ENCODE measurements at places on chromosomes 3 and 15.

DNA sequence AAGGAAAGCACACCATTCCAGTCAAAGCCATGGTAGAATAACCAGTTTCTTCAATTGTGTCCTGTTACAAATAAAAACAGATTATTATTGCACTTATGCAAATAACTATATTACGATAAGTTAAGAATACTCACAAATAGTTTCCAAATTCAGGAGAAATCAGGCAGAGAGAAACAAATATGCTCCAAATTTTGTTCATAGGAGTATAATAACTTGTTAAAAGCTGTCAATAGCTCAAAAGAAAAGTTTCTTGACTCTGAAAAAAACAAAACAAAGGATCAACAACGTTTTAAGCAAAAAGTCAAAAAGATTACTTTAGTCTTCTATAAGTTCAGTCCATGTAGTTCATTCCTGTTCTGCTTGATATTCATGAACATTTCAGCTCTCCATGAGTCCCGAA is 59.7 kb upstream of the BDH1 start:
- no peak for DNase-seq

DNA sequence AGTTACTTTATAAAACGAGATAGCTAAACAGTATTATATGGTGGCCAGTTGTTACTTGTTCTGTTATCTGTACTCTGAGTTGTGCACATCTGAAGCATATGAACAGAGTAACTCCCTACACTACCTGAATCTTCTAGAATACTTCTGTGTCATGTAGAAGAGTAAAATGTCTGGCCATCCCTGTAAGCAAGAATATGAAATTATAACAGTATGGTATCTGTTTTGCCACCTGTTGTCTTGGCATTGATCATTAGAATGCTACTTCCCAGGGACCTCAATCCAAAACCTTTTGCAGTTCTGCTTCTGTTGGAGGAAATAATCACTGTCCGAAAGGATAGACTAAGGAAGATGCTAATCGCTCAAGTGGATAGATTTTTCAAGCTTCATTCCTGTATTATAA is 1.9 kb downstream of the TEX9 start:
- DNase-seq: no peak

DNA sequence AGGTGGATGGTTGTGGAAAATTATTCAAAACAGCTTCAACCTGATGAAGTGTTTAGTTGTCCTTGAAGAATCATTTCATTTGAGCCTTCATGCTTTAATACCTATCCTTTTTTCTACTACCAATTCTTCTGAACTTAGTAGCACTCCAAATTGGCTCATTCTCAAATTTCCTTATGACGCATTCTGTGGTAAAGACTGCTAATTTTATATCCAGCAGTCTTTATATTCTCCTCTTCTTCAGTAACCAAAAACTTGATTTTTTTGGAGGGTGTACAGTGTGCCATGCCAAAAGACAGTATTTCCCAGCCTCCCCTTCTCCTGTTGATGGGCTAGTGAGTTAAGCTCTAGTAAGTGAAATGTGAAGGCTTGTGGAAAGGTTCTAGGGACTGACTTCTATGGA is 25.2 kb downstream of the CGNL1 start:
- DNase-seq: no peak

- no peak for DNase-seq
These were observed 20.4 kb downstream of the TGM5 start for GRCh38 chr15:43246261-43246774.

DNA sequence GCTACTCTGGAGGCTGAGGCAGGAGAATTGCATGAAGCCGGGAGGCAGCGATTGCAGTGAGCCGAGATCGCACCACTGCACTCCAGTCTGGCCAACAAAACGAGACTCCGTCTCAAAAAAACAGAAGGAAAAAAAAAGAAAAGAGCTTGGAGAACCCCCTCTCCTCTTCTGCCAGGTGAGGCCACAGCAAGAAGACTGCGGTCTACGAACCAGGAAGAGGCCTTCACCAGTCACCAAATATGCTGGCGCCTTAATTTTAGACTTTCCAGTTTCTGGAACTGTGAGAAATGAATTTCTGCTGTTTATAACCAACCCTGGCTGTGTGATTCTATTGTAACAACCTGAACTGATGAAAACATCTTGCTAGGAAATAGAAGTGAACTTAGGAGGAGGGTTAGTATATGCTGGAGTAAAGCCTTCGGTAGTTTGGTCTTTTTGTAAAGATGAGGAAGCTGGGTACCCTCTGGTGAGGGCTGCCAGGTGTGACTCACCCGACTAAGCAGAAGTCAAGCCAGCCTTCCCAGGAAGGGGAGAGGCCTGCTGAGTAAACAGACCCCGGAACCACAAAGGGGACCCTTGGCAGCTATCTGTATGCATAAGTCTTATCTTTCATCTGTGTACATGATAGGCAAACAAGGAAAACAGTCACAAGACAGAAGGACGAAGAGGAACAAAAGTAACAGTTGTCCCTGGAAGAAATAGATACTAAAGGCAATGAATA is 78.7 kb downstream of the KLF13 start:
- DNase-seq: peak; percentile 30

DNA sequence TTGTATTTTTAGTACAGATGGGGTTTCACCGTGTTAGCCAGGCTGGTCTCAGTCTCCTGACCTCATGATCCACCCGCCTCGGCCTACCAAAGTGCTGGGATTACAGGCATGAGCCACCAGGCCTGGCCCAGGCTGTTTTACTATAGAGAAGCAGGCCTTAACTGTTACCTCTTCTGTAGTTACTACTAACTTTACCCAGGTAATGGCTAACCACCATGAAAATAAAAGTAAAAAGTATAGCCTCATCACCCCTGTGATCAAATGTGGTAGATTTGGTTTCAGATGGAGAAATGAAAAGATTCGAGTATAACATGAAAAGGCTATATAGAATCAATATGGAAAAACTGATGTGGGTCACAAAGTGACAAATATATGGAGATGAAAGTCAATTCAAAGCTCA is 210.1 kb downstream of the CD47 start:
- DNase-seq: no peak

GRCh38 chr3:151398895-151399294 is 14.3 kb upstream of the P2RY12 start:
- DNase-seq: no peak

- DNase-seq: no peak
These were observed 11.1 kb downstream of the ZBTB38 start for GRCh38 chr3:141379250-141379966.

DNA sequence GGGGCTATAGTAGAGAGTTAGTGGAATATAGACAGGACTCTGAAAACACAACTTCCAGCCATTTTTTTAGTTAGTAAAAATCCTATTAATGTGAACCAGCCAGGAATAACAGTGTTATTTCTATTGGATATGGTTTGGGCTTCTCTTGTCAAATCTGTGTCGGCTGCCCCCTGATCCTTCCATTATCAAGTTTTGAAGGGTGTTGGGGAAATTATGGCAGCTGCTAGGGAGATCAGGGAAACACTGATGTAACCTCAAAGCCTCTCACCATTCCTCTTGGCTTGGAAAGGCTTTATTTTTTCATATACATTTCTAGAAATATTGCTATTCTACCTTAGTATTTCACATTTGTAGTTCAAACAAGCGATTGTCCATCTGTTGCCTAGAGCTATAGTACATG is 293.7 kb upstream of the TPRG1 start:
- DNase-seq: no peak

DNA sequence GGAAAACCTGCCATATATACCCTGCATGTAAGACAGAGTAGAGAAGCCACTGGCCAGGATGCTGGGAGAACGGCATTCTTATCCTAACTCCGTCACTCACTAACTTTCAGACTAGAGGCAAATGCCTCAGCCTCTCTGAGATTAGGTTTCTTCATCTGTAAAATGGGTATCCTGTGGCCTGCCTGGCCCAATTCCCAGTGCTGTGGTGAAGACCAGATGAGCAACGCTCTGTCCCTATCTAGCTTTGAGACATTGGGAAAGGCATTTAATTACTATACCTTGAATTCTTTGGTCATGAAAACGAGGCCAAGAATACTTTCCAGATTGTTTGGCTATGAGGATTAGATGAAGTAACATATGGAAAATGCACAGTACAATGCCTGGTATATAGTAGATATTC is 35.9 kb downstream of the CEMIP start:
- DNase-seq: no peak

DNA sequence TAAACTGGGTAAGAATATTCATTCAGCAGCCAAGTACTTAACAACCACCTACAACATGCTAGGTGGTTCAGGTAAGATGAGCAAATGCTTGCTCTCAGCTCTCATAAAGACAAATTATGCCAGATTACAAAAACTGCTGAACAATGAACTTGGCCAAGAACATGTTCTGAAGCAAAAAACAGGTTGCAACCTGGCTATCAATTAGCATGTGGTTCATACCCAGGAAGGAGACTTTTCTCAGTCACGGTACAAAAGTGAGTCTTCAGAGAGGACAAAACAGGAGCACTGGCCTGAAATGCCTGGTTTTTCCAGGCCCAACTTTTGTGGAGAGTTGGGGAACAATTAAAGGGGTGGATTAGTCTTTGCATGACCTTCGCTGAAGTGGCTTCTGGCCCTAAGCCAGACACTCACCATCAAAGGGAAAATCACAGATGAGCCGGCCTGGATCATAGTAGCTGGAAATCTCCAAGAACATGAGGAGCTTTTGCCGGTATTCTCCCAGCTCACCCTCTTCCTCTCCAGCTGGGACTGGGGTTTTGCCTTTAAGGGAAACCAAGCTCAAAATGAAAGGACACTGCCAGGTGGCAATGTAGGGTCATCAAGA is 7.6 kb upstream of the PLA2G4F start:
- DNase-seq: no peak

DNA sequence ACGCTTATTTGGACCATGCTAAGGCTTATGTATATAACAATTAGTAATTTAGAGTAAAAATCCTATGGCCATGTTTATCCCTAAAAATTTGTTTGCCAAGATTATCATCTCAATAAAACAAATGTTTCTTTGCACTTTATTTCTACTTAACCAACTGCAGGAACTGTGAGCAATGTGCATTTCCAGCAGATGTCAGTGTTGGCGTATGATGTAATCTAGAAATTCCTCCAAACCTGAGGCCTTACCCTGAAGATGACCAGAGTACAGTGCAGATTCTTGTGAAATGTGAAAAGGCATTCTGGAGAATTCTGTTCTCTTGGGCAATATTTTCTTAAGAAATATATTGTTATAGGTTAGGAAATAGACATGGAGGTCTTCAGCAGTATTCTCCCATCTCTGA is 205.9 kb downstream of the MBNL1 start:
- DNase-seq: peak; percentile 72

DNA sequence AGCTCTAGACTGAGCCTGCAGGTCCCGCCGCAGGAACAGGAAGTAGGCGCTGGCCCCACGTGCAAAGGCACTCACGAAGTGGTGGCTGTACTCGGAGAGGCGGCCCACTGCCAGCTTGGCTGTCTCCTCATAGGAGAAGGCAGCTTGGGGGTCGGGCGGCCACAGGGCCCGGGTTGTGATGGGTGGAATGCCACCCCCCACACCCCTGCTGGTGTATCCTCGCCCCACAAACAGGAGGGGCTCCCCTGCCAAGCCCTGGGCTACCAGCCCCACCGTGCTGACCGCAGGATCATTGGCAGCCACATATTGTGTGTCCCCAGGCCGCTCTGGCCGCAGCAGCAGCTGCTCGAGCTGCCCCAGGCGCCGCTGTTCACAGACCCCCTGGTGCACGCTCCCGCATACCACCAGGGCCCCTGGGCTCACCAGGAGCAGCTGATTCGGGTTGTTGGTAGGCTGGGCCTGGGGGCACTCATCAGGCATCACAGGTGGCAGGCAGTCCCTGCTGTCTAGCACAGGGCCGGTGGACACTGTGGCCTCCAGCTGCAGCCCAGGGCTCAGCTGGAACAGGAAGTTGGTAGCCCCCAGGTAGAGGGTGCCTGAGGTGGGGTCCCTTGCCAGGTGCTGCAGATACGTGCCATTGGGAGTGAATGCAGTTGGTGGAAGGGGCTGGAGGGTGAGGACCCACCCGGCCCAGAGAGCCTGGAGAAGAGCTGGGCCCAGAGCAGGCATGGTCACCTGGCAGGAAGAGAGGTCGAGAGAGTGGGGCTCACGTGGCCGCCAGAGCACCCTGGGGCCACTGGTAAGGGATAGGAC is 5.8 kb downstream of the PLXNB1 start:
- DNase-seq: no peak

- no peak for DNase-seq
These were observed 119.2 kb downstream of the CORO2B start for GRCh38 chr15:68697711-68698690.

GRCh38 chr3:38139652-38140051 is 1.2 kb downstream of the MYD88 start:
- DNase-seq: no peak

DNA sequence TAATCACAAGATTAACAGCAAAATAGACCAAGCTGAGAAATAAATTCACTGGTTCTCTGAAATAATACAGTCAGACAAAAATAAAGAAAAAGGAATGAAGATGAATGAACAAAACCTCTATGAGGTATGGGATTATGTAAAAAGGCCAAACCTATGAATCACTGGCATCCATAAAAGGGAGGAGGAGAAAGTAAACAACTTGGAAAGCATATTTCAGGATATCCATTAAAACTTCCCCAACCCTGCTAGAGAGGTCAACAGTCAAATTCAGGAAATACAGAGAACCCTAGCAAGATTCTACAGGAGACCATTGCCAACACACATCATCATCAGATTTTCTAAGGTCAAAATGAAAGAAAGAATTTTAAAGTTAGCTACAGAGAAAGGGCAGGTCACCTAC is 649.7 kb upstream of the CBLB start:
- peak; percentile 24 for DNase-seq

GRCh38 chr3:71949442-71949841 is 164.5 kb upstream of the PROK2 start:
- no peak for DNase-seq

DNA sequence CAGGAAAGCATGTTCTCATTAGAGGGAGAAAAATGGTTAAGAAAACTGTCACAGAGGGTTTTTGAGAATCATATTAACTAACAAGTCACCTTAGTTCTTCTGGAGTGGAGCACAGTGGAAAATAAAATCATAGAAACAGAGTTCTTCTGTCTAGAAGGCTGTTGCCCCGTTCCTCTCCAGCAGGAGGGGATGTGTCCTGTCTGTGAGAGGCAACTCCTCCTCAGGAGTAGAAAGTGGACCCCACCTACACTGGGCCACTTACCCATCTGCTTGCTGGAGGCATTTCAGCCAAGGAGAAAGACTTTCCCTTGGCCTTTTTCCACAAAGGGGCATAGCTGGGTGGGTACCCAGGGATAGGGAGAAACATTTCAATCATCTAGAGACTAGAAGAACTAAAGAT is 106.6 kb downstream of the SSR3 start:
- DNase-seq: peak; percentile 47

DNA sequence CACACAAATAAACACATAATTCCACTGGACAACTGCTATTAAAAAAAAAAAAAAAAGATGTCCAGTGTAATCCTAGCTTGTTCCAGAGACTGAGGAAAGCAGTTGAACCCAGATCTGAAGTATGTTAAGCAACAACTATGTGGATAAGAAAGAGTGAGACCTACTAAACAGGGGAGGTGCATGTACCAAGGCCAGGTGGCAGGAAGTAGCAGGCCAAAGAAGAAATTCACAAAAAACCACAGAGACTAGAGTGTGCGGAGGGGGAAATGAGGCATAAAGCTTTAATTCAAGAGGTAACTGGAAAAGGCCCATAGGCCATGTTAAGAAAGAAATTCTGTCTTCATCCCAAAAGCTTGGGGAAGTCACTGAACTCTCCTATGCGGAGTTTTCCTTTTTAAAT is 490.0 kb downstream of the NAALADL2 start:
- no peak for DNase-seq
